ENCODE measurements at places on chromosomes 7 and 10.

GRCh38 chr10:29634764-29635625 lies at the start of gene SVIL:
Gene SVIL, minus strand, starts transcription at chr10:29634971. Its CDS starts 79,913 bp downstream, at chr10:29555058.
- DNase-seq, result peak; percentile 33

GRCh38 chr10:99927721-99928280 lies 81.9 kb downstream of the DNMBP start:
- DNase-seq, result no peak

DNA sequence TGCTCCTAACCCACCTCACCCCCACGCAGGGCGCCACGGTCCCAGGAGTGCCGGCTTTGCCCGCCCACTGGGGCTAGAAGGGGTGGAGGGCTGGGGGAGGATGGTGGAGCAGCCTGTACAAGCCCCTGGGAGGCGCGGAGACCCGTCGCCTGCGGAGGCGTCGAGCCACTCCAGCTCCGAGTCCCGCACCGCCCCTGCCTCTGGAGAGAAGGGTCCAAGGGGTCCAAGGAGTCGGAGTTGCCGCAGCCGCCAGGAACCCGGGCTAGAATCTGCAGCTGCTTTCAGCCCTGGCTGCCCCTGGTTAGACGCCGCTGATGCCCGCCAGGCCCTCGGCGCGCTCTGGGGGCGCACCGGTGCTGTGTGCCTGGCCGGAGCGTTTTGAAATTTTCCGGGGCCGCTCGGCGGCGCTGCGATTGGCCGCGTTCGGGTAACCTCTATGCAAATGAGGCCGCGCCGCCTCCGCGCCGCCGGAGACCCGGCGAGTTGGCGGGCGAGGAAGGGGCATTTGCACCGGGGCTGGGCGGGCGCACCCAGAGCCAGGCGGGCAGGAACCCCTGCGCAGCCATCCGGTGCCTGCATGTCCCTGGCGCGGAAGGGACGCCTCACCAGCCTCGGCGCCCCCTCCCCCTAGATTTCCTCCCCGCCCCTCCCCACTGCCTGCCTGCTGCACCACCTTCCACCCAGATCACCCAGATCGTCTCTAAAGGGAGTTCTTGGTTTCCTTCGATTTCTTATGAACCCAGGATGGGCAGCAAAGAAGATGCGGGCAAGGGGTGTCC lies at the start of gene HMX2:
Gene HMX2, plus strand, starts transcription at position 502 of the 779 bp plus-strand sequence. Its CDS starts 243 bp downstream, at position 745.
- DNase-seq, result no peak

DNA sequence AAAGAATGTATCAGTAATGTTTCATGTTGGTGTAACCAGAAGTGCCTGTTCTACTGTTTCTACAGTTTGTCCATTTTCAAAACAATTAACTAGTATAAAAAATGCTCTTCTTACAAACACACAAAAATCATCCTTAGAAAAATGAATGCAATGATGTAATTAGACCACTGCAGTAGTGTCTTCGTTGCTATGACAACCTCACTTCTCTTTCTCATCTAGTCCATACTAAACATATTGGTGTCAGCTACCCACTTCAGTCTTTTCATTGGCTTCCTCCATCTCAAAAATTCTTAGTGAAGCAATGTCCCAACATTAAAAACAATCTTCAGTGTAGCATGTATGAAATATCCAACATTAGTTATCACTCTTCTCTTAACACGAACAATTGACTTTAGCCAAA lies 1265.8 kb downstream of the REEP3 start:
- DNase-seq, result no peak

- no peak for DNase-seq
Observed at GRCh38 chr10:71555087-71555723, 158.5 kb downstream of the CDH23 start.

DNA sequence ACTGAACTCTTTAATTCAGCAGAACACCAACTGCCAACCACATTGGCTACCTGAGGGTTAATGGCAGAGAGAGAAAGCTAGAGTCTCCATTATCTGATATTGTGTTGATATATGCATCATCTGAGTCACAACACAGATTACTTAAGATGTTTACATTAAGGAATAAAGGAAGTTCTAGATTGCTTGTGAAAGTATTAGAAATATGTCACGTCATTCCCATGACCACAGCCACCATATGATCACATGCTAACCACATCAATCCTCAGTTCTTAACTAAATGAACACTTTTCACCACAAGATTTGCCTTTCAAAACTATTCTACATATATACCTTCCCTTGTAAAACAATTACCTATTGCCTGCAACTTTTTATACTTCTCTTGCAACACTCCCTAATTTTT lies 337.9 kb downstream of the FGFR2 start:
- DNase-seq, result no peak

DNA sequence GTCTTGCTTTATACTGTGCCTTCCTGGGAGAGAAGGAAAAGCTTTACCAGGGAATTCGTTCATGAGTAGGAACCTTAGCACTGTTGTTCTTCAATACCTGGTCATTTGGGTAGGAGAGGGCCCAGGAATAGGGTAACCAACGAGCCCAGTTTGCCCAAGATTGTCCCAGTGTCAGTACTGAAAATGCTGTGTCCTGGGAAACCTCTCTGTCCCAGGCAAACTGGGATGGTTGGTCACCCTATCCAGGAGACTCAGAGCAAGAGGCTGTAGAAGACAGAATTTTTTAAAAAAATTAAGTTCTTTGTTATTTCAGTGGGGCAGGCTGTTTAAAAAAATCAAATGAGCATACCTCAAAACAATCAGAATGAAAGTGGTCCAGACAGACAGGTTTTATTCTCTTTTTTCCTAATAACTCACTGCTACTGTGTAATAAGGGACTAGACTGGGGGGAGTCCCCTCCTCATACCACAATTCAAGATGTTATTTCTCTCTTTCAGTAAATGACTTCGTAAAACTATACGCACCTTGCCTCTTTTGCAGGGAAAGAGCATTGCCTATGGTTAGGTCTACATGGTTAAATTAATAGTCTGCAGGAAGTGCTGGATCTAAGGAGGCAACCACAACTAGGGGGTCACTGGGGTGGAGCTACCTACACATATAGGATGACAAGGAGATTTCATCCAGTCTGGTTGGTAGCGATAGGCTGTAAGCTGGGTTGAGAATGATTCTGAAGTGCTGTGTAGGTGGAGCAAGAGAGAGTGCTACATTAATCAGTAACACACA lies 41.1 kb upstream of the FAM133B start:
- no peak for DNase-seq

Measured in BE2C (cell line).